Hypothalamus (tissue), 51 donors: ENCODE measurements at places on chromosomes 6 and 20.

DNA sequence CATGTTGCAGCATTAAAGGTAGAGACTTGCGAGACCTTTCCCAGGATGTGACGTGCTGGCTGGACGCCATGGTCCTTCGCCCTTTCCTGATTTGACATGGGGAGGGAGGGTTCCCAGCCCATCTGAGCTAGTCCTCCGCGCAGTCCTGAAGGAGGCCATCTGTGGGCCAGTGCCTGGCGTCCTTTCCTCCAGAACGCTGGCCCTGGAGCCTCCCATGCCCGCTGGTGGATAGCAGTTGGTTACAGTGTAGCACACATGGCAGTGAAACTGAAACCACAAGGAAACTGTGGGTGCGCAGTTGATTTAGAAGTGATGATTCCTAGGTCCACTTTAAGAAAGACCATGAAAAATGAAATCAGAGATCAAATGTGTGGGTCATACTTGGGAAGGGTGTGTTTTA, 193.7 kb downstream of the CDH4 start:
- DNase-seq: no peak

- DNase-seq: no peak
Observed at GRCh38 chr20:50101281-50101680, 11.7 kb downstream of the UBE2V1 start.

- no peak for DNase-seq
Observed at GRCh38 chr6:13319891-13320564, 8.3 kb downstream of the TBC1D7 start.

GRCh38 chr6:2951728-2952127, 19.6 kb downstream of the SERPINB6 start:
- DNase-seq: no peak

DNA sequence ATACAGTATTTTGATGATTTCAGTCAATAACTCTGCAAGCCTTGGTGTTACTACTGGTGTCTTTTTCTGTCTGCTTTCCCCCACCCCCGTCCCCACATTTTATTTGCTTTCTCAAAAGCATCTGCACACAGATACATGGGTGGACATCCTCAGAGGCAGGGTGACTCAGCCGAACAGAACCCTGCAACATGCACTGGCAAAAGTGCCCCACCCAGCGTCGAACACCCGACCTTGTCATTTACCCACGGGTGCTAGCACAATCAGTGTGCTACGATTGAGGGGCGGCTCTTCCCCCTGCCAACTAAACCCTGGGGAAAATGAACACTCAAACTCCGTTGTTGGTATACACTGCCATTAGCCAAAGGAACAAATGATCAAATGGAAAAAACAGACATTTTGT, 115.9 kb upstream of the NAA20 start:
- DNase-seq: no peak

- no peak for DNase-seq
Observed at GRCh38 chr20:62618611-62619529, 23.4 kb upstream of the SLCO4A1 start.

- no peak for DNase-seq
Observed at GRCh38 chr6:140697585-140697984, 1323.1 kb upstream of the CITED2 start.

GRCh38 chr6:13428583-13429405, 58.6 kb downstream of the GFOD1 start:
- no peak for DNase-seq

GRCh38 chr20:45991616-45992015, 17.1 kb upstream of the MMP9 start:
- DNase-seq: no peak

GRCh38 chr6:132865364-132865763, 51.0 kb downstream of the RPS12 start:
- no peak for DNase-seq

DNA sequence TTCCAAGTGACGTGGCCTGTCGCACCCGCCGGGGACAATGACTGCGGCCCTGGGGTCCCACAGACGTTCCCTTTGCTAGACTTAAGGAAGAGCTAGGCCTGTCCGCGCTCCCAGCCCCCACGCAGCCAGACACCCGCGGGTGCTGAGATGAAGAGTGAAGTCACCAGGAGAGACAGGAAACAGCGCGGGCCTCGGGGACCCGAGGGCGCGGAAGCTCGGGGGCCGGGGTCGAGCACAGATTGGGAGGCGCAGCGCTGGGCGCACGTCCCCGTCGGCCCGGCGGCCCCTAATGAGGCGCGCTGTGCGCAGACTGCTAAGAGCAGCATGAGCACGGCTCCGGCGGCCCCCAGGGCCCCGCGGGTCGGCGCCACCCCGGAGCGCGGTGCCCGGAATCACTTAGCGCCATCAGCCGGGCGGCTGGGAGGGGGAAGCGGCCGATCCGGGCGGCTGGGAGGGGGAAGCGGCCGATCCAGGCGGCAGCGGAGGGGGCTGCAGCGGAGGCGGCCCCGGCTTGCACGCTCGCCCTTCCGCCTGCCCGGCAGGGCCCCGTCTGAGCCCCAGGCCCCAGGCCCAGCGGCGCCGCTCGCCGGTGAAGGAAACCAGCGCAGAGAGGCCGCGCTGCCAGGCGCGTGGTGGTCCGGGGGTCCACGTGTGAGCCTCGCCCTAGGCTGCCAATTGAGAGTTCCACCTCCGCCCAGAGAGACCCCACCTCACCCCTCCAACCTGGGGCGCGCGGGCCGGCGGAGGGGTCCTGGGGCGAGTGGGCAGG, 8.3 kb upstream of the AVP start:
- no peak for DNase-seq

DNA sequence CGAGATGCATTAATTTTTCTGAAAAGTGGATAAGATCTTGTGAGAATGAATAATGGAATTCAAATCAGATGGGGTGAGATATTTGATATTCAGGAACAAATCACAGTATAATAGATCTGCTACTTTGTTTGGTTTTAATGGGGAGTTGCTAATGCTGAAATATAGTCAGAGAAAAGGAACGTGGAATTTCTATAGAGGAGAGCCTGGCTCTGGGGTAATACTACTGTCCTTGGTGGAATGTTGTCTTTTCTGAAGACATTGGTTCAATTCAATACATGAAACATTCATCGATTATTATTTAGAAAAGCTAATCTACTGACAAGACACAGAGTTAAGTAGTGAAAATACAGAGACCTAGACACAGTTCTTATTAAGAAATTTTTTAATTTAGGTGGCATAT, 108.6 kb downstream of the ESR1 start:
- DNase-seq: no peak

DNA sequence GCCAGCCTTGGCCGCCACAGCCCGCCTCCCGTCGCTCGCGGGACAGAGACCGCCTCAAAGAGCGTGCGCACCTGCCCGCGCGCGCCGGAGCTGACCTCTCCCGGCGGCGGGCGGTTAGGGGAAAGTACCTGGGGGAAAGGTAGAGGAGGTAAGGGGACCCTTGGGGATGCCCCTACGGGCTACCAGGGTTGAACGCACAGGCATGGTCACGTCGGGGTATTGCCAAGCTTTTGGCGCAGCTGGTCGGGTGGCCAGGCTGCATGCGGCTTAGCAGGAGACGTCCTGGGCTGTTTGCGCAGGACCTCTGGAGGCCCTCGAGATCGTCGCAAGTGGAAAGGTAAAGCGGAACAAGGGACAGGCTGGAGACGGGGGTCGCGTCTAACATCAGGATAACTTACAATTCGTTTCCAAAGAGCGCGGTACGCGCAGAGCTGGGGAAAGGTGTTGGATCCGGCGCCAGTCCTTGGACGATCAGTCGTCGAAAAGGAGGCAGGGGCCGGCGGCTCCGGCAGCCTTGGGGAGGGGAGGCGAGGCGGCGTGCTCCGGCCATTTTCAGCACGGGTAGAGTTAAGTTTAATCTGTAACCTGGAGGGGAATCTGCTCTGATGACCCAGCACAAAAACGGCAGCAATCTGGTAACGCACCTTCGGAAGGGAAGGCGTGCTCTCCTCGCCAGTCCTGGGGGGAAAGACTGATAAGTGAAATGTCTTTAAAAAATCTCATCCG, 9.0 kb downstream of the GNAS-AS1 start:
- no peak for DNase-seq

GRCh38 chr6:52644253-52644652, 26.7 kb upstream of the TMEM14A start:
- no peak for DNase-seq

DNA sequence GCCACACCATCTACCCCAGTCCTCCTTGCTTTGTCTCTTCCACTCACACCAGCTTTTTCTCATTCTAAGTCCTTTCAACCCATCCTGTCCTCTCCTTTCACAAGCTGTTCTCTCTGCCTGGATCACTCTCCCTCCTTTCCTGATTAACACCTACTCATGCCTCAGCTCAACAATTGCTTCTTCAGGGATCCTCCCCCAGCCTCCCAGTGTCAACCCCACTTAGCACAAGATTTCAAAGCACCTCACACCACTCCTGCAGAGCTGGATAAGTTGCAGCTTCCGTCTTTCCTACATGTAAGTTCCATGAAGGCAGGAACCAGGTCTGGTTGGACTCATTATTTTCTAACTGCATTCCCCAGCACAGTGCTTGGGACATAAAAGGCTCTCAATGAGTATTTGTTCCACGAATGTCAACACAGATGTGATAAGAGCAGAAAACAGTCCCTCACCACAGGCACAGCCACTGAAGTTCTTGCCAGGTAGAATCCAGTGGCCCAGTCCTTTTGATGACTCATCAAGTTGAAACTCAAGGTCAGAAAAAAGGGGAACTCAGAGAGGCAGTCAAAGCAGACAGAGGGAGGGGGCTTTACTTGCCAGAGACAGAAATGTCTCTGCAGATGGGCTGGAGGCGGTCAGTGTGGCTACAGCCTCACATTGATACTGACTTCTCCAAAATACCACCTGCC, 193.4 kb upstream of the PRDM1 start:
- DNase-seq: no peak

DNA sequence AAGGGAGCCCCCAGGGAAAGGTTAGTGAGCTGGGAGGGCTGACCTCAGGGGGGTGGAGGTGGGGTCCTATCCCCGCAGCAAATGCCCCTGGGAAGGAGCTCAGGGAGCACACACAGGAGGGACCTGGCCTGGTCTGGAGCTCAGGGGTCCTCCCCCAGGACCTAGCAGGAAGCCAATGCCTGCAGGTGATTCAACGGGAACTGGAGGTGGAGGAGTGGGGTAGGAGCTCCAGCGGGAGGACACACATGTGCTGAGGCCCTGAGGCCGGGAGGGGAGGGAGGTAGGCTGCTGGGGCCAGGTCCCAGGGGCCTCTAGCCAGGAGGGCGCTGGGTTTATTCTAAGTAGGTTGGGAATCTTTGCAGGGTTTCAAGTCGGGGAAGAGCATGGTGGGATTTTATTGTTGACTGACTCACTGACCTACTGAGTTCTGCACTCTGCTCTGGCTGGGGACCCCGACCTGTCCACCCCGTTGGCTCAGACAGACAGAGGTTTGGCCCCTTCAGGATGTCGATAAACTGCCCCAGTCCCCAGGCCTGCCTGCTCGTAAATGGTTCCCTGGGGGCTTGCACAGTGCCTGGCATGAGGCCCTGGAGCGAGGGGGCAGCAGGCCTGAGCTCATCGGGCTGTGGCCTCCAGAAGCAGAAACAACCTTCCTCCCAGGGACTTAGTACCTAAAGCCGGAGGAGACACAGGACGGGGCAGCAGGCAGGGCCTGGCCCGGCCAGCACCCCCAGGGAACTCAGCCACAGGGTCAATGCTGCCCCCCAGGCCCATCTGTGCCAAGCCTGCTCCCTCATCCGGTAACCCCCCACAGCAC, 62.3 kb downstream of the RIPOR3 start:
- no peak for DNase-seq

- DNase-seq: no peak
Observed at GRCh38 chr20:50848341-50848808, 53.5 kb downstream of the BCAS4 start.

DNA sequence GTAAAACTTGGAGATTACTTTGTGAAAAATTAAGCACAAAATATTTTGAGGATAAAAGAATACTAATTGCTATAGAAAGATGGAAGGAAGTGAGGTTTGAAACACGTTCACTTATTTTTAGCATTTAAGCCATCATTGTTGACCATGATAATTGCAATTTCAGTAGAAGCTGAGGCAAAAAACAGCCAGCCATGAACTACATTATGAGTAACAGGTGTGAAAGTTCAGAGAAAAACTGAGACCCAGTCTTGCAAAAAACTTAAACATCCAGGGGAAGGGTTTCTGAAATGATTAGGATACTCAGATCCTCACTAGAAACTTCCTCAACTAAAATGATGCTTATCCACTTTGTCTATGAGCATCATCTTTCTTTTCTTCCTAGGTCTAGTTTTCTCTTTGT, 619.4 kb downstream of the PHF3 start:
- DNase-seq: no peak

GRCh38 chr6:30349421-30350177, 4.6 kb downstream of the RPP21 start:
- no peak for DNase-seq

- no peak for DNase-seq
Observed at GRCh38 chr6:40990301-40990700, 48.7 kb downstream of the UNC5CL start.

- DNase-seq: no peak
Observed at GRCh38 chr20:37976887-37977286, 56.4 kb downstream of the TTI1 start.

GRCh38 chr6:168210239-168211105, 109.1 kb downstream of the DACT2 start:
- DNase-seq: no peak

DNA sequence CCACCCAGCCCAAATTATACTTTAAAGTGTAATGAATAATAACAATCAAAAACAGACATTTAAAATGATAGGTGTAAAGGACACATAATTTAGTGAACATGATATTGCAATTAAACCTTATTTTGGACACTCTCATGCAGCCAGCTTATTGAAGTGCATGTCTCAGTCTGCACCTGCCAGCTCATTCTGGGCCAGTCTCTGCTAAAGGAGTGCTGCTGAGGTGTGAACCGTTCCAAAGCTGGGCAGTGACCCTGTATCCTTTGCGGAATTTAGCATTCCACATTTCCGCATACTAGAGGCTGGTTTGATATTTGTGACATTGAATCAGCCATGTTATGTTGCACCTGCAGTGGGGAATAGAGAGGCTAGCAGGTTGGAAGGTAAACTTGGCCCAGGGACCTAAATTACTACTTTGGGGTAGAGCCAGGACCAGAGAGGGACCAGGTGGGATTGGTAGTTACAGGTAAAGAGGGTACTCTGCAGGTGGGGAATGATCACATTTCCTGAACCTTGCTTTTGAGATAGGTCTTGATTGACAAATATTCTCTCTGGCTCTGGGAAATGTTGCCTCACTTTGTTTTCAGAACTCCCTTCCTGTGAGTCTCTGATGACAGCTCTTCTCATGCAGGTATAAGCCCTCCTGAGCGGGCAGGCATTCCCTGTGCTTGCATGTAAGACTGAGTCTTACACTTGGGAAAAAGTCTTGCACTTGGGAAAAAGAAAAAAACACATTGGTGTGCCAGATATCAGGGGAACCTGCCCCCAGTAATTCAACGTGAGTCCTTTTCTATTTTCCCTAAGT, 26.2 kb downstream of the TULP4 start:
- no peak for DNase-seq

GRCh38 chr20:62972845-62973745, 20.6 kb downstream of the SLC17A9 start:
- no peak for DNase-seq

- no peak for DNase-seq
Observed at GRCh38 chr6:46410334-46410953, 80.8 kb downstream of the RCAN2 start.
